Naive thymus-derived CD8-positive, alpha-beta T cell (primary cell): ENCODE measurements at places on chromosomes 3 and 15.
A peak's percentile ranks its signal among the peaks of the same experiment; 100 is the strongest.

- no peak for DNase-seq
Observed at GRCh38 chr3:66179793-66180192, 41.0 kb upstream of the SLC25A26 start.

GRCh38 chr15:67753891-67754290, 71.4 kb upstream of the SKOR1 start:
- DNase-seq, result no peak

DNA sequence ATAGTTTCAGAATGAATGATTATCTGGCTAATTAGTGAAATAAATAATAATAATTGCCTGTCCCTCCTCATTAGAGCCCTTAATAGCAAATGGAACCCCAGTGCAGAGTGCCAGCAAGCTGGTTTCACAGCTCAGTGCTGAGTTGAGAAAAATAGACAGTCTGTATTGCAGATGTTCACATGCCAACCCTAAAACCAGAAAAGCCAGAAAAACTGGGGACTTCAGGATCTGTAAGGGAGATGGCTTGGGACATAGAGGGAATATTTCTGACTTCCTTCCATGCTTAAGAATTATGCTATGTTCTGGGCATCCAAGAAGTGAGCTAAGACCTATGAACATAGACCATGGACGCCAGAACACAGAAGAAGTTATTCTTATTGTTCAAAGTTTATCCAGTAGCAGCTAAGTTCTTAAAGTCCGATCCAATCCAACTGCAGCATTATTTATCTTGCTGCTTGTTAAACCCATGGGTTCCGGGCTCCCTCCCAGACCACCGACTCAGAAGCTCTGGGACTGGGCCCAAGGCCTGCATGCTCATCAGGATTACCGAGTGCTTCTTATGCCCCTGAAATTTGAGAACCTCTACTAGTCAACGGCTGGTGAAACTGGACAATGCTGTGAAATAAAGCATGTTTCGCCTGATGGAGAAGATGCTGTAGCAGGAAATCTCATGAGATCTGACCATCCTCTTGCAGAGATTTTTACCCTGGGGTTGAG, 158.3 kb downstream of the FOXB1 start:
- no peak for DNase-seq

DNA sequence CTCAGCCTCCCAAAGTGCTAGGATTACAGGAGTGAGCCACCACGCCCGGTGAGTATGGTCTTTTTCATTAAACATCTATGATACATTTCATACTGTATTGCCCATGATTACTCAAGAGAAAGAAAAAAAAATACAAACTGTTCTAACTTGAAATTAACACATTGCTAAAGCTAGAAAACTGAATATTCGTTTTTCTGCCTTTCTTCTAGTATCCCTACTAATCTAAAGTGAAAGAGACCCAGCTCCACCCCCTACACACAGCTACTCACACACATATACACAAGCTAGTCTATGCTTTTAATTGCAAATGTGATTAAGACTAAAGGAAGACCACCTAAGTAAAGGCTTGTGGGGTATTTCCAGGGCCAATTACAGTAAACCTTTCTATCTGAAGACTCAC, 43.1 kb downstream of the INO80 start:
- DNase-seq, result no peak

- DNase-seq, result no peak
Observed at GRCh38 chr3:127044996-127045395, 62.1 kb downstream of the PLXNA1 start.

GRCh38 chr3:77412584-77412983, 372.7 kb downstream of the ROBO2 start:
- no peak for DNase-seq

- no peak for DNase-seq
Observed at GRCh38 chr3:141246224-141246957, 14.8 kb downstream of the PXYLP1 start.

- no peak for DNase-seq
Observed at GRCh38 chr15:70801109-70801508, 37.8 kb upstream of the UACA start.

- DNase-seq, result no peak
Observed at GRCh38 chr3:117809186-117810081, 1099.9 kb downstream of the TUSC7 start.

- no peak for DNase-seq
Observed at GRCh38 chr3:35064761-35065160, 574.6 kb upstream of the ARPP21 start.

DNA sequence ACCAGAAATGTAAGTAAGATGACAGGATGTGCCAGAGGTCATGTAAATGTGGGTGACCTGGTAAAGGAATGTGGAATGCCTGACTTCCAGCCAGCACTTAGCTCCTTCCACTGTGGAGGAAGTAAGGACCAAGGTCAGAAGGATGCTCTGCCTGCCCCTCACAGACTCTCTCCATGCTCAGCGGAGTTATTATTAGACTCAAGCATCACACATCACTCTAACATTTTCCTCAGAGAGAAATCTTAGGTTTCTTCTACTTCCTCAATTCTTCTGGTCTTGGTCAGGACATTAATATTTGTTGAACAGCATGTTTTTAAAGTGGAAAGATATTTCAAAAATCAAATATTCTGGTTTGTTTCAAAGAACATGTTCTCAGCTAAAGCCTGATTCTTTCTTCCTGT, 231.4 kb upstream of the WNT5A start:
- no peak for DNase-seq

GRCh38 chr15:99425657-99426301, 140.0 kb upstream of the MEF2A start:
- DNase-seq, result peak; percentile 56

GRCh38 chr3:108493862-108494261, 16.5 kb downstream of the MYH15 start:
- no peak for DNase-seq

GRCh38 chr3:88291486-88291885, 141.7 kb downstream of the C3orf38 start:
- no peak for DNase-seq

GRCh38 chr3:83928903-83929302, 1029.9 kb upstream of the CADM2 start:
- no peak for DNase-seq

DNA sequence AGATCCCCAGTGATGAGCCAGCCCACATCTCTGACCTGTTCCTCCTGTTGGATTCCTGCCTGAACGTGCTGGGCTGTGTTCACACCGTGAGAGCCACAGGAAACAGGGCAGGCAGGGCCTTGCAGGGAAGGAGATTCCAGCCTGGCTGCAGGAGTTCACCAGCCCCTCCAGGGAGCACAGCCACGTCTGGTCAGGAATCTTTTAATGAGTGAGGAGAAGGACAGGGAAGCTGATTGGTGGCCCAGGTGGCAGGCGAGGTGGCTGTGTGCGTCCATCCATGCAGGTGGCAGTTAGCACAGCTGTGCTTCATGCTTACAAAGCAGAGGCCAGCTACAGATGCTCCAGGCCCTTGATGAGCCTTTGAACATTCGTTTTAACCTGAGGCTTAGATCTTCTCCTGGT, 10.5 kb downstream of the LRRK1 start:
- DNase-seq, result no peak

- no peak for DNase-seq
Observed at GRCh38 chr3:50336452-50337174, 4.0 kb downstream of the RASSF1 start.
